ENCODE measurements at places on chromosomes 13 and 19. TPM values are rescaled to one million over a fixed set of nuclear protein-coding genes. Genes with fewer than 3 reads are reported as not detected.

- peak; percentile 56 for DNase-seq
Measured at GRCh38 chr13:36673838-36674326, at the start of gene SERTM1. Gene SERTM1, plus strand, starts transcription at chr13:36674020. Its CDS starts 21,059 bp downstream, at chr13:36695079.

DNA sequence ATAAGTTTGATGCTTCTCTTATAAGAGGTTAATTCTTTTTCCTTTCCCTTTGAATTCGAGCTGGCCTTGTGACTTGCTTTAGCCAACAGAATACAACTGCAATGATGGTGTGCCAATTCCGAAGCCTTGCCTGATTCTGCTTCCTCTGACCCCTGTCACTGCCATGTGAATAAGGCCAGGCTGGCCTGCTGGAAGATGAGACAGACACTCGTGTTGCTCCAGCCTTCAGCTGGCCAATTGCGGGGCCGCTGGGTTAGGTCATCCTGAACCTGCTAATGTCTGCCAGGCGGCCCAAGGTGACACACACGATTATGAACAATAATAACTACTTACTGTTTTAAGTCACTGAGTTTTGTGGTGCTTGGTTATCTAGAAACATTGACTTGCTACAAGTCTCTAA is 352.0 kb downstream of the MYO16 start:
- DNase-seq = no peak

GRCh38 chr19:31937983-31938382 is 407.4 kb upstream of the ZNF507 start:
- no peak for DNase-seq

KLK13 gene
- total RNA-seq = 1.6 TPM
